GM12878 (cell line): ENCODE measurements at places on chromosomes 6 and 20. TPM values are rescaled to one million over a fixed set of nuclear protein-coding genes. Genes with fewer than 3 reads are reported as not detected.

The MUCL3 gene
- 0.28 and 0.48 TPM in 2 replicates for total RNA-seq

The C20orf144 gene
- total RNA-seq: 0.11 and 0.23 TPM in 2 replicates

The OR2B6 gene
- total RNA-seq: 0.77 and 1.7 TPM in 2 replicates

The KIFC1 gene
- 69.2 and 80.8 TPM in 2 replicates for total RNA-seq

The PPP1R16B gene
- 89.9 and 90.2 TPM in 2 replicates for total RNA-seq

The RAMACL gene
- 0.31 TPM in 1 of 2 replicates, not detected in the other for total RNA-seq

The NKX2-2 gene
- not detected in 2 replicates for total RNA-seq

The SLC22A16 gene
- not detected in 2 replicates for total RNA-seq

The LRRC1 gene
- total RNA-seq: 0.29 and 0.69 TPM in 2 replicates

The CCDC167 gene
- total RNA-seq: 70.8 and 74.9 TPM in 2 replicates

The HLA-G gene
- total RNA-seq: 0.88 and 1.3 TPM in 2 replicates

The PKIG gene
- 56.2 and 58.4 TPM in 2 replicates for total RNA-seq

The OPRM1 gene
- not detected in 2 replicates for total RNA-seq

The PSMB8 gene
- total RNA-seq: 366 TPM in 2 replicates

The PRRT1 gene
- 0.15 TPM in 1 of 2 replicates, not detected in the other for total RNA-seq

The ZNF831 gene
- 0.85 and 0.97 TPM in 2 replicates for total RNA-seq
